ENCODE measurements at places on chromosomes 3 and 15.
A peak's percentile ranks its signal among the peaks of the same experiment; 100 is the strongest.

DNA sequence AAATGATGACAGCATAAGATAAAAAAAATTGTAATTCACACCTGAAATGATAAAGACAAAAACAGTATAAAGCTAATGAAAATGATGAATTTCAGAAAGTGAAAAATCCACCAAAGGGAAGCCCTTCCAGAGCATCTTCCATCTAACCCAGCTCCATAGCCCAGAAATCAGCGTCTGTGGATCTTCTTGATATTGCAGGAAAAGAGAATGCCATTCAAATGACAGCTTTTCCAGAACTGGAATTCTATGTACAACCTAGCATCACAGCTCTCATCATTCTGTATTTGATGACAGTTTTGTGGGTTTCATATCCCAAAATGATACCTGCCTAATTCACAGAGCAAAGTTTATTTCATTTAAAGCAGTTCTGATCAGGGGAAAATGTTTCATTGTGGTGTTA is 267.3 kb downstream of the FHIT start:
- DNase-seq, result no peak

GRCh38 chr3:191220908-191221307 is 21.9 kb downstream of the OSTN start:
- DNase-seq, result no peak

DNA sequence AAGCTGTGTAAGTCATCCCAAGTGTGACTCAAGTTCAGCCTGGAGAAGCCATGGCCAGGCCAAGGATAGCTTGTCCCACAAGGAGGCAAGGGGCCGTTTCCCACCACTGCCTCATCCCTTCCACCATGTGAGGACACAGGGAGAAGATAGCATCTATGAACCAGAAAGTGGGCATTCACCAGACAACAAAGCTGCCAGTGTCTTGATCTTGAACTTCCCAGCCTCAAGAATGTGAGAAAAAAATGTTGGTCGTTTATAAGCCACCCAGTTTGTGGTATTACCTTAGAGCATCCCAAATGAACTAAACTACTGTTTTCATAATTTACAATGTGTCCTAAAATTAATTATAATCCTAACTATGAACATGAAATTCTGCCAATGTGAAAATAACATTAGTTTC is 930.8 kb upstream of the CFAP20DC start:
- DNase-seq, result no peak

GRCh38 chr15:63519548-63520178 is 15.3 kb downstream of the USP3 start:
- DNase-seq, result no peak

- no peak for DNase-seq
Measured at GRCh38 chr3:195443391-195443989, 670 bp upstream of the ACAP2 start.

DNA sequence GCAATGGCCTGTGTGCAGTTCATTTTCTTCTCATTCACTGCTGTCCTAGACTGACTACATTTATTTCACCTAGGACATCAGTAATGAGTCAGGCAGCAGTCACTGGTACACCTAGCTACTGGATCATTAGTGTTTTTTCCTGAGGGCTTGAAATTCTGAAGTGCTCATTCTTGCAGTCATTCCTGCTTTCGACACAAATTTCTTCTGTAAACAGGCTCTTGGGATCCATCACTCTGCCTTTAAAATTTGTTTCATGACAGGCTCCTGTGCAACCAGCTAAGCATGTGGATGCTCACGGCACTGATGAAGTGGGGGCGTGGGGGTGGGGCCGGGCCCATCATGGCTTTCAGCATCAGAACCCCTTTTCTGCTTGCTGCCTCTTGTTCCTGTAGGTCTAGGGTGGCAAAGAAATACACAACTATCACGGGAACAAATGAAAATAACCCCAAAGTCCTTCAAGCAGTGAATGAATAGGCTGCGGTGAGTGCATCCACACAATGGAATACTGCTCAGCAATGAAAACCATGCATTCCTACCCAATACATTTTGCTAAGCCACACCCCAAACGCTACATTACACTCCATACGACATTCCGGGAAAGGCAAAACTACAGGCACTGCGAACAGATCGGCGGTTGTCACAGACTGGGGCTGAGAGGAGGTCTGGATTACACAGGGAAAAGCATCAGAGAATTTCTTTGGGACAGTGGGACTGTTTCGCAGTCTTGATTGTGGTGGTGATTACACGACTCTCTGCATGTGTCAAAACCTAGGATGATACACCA is 9.3 kb upstream of the MELTF start:
- no peak for DNase-seq

DNA sequence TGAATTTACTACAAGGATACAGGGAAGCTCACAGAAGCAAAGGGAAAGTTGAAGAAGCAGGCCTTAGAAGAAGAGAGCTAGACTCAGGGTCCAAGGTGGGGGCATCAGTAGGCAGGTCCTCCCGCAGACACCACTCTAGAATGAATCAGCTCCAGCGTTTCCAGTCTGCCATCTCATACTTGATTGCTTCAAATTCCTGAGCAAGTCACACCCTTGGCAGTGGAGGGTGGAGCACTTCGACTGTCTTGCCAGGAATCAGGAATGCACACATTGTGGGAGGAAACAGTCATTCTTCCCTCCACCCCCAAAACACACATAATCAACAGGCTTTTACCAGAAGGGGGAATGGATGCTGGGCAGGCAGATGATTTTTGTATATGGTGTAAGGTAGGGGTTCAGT is 78.5 kb downstream of the CHCHD6 start:
- peak; percentile 13 for DNase-seq

DNA sequence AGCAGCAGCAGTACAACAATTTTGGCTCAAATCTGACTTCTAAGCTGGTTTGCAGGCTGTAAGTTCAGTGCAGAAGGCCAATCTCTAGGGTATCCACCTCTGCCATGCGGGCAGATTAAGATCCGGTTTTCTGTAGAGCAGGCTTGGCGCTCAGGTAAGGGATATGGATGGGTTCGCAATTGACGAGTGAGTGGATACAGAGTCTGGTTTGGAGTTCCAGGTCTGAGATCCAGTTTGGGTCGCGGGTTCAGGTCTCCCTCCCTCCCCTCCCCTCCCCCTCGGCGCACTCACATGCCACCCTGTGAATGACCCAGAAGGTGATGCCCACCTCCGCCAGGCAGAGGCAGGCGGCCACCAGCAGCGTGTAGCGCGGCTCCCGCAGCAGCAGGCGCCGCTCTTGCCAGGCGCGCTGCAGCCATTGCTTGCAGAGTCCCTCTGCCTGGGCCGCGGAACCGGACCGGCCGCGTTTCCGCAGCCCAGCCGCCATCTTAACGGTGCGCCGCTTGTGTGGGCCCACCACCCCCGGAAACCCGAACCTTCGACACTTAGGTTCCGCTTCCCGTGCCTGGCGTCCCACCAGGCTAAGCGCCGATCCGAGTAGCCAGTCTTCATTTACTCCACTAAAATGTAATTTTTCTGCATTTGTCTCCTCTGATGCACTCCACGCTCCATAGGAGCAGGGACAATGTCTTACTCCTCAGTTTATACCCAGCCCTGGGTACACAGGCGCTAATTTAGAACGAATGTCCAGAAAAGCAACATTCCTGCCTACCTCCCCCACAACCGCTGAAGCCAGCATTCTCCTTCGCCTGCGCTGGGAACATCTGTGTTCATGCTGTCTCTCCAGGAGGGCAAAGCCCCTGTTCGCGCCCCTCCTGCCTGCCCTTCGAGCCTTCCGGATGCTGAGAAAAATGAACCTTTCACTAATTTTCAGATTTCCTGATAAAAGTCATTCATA is at the start of gene ALG3:
ALG3 (minus strand) TSS at position 509 of the 958 bp plus-strand sequence; CDS start at position 487, 22 bp downstream.
- DNase-seq, result peak; percentile 94

DNA sequence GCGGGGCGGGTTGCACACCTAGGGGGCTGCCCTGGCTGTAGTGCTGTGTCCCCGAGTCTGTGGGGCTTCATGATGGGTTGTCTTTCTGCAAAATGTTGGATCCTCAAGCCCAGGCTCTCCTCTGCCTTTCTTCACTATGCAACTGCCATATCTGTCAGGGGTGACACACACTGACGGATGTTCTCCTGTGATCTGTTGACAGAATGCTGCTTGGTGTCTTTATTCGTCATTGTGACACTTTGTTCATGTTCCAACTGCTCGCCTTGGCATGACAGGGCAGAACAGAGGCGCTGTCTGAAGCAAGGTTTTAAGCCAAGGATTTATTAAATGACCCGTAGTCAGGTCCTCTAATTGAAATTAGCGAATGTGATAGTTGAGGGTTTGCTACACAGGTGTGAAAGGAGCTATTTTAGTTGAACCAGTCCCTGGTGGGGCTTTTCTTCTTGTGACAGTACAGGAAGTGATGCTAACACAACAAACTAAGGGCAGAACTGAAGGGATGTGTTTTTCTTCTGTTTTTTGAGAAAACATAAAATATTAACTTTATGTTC is 173.4 kb downstream of the MCTP2 start:
- DNase-seq, result no peak

DNA sequence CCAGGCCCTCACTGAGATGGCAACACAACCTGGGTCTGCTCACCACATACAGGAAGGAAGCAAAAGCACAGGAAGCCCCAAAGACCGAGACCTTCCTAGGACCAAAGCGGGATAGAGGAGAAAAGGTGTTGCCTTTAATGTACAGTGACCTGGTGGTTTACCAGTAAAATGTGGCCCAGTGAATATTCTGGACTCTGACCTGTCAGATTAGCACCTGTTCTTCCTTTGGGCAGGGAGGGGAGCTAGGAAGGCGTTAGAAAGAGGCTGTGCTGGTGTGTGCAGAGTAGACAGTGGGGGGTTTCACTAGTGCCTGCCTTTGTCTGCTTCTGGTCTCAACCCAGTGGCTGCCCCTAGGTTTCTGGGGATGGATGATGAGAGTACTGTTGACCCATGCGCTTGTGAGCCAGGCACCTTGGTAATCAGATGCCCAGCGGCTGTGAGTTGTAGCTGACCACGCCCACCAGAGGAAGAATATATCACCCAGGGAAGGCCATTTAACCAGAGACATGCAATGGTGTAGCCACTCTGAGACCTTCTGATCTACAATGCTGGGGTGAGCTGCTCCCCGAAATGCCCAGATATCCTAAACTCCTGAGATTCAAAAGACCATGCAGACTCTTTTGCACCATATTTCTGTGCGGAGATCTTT is 90.1 kb upstream of the NEO1 start:
- DNase-seq, result no peak

GRCh38 chr3:58723173-58723572 is 56.6 kb upstream of the FAM3D start:
- no peak for DNase-seq

DNA sequence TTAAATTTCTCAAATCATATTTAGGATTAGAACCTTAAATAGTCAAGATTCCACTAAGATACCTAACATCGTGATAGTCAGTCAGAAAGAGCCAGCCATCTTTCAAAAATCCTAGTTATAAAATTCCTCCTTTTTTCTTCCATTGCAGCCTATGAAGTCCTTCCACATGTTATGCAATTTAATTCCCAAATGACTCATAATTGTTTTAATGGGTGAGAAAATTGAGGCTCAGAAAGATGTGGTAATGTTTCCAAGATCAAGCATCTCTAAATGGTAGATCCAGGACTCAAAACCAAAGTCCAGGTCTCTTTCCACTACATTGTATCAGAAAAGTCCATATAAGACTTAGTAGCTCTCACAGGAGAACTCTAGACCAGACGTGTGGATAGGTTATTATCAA is 9.5 kb downstream of the CFAP44 start:
- DNase-seq, result no peak

DNA sequence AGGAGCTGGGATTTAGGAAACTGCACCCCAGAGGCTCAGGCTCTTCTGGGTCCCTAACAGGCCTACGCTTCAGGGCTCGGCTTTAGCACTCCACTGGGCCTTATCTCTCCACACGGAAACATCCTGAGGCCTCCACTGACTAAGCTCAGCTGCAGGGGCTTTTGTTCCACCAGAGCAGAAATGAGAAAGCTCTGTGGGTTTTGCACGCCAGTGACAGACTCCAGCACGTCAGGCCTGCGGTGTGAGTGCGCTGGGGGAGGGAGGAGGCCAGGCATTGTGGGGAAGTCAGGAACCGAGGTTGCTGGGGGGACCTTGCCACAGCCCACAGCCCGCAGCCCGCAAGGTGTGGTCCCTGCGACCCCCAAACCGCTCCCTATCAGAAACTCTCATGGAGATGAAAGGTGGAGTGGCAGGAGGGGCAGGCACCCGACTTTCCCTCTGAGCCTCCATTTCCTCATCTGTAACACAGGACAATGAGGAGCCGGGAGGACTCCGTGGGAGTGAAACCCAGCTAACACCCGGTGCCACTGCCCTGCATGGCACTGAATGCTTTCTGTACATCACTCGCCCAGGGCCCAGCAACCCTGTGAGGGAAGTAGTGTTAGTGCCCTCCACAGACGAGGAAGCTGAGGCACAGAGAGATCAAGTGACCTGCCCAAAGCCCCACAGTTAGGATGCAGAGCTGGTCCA is 106.5 kb downstream of the TPRA1 start:
- no peak for DNase-seq

DNA sequence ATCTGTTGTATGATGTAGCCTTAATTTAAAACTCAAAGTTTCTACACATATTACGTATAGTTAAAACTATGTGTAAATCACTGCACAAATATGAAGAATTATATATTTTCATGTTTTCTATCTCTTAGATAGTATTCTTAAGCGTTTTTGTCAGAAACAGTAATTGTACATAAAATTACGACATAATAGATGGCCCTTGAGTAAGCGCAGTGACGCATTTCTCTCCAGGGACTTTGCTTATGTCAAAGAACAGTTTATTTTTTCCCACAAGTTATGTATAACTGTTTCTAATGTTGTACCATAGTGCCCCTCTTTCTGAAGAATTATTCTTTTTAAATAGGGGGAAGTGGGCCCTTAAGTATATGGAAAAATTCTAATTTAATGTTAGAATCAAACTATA is 934.0 kb downstream of the VGLL3 start:
- DNase-seq, result no peak

DNA sequence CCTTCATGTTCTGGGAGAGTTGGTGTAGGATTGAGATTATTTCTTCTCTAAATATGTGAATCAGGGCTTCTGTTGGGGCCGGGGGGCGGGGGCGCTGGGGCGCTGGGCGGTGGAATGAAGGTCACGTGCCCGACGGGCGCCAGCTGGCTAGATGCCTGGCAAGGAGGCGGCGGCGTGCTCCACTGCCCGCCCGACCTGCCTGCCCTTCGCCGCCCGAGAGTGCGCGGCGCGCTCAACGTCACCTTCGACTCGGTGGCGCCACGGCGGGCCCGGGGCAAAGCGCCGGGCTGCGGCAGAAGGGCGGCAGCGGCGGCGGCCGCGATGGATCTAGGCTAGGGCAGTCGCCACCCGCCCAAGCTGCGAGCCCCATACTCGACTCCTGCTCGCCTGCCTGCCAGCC is 47.0 kb upstream of the LHFPL4 start:
- peak; percentile 15 for DNase-seq

DNA sequence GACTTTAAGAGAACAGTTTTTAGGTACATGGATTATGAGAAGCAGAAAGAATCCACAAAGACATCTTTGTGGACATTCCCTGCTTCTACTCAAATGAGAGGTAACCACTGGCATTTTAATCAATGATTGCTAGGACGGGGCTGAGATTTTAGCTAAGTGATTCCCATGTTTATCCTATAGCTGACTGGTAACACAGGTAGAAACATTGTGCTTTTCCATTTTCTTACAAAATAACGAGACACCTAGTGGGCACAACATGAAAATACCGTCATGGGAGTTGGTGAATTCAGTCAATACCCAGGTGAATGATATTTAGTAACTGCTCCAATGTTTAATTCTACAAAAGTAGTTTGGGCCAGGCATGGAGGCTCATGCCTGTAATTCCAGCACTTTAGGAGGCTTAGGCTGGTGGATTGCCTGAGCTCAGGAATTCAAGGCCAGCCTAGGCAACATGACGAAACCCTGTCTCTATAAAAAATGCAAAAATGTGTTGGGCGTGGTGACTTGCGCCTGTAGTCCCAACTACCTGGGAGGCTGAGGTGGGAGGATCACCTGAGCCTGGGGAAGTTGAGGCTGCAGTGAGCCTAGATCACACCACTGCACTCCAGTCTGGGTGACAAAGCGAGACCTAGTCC is 37.2 kb upstream of the DENND4A start:
- DNase-seq, result peak; percentile 68

- peak; percentile 18 for DNase-seq
Measured at GRCh38 chr15:99306694-99307338, 55.5 kb downstream of the LRRC28 start.

Data from dermis blood vessel endothelial cell (primary cell).